AG04450 (cell line): ENCODE measurements at places on chromosomes 6 and 20.

DNA sequence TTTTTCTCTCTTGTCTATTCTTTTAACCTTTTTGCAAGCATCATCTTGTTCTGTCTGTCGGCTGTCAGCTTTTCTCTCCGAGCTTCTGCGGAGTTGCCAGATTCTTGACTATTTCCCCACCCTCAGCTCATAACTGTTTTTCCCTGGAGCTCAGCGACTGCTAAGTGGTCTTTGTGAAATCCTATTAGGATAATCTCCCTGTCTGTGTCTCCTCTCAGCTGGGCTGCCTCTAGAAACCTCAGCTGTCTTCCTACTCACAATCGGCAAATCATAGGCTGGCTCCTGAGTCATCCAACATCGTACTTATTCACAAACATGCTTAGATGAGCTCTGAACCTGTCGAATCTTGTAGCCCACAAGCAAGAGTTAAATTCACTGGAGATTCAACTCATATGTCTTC, 332.3 kb downstream of the PTPRT start:
- no peak for DNase-seq

DNA sequence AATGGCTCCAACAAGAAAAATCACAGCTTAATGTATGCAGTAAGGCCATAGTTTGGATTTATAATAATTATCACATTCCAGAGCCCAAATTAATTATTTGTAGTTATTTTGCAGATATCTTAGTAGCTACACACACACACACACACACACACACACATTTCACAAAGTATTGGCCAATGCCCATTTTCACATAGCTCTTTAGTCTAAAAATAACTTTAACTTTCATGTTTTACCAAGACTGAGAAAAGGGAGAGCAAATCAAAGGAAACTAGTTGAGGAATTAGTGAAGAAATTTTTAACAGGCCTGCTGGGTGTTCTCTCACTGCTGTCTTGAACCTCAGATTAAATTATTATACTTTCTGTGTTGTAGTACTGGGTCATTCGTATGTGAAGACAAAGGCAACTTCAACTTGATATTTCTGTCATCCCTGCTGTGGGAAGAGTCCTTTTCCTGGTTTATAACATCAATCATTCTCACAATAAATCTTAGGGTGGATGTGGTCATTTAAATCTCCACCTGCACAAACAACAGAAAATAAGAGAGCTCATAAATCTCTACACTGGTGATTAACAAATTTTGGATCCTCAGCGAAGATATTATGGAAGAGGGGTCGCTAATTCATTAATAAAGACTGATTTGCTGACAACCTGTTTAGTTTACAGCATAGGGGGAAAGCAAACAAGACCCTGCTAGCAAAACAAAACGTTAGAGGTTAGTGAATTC, 1.6 kb upstream of the TCF21 start:
- DNase-seq = no peak

- no peak for DNase-seq
Measured at GRCh38 chr6:83873869-83874268, 14.4 kb downstream of the CYB5R4 start.

GRCh38 chr20:37911261-37911660, 8.3 kb downstream of the VSTM2L start:
- no peak for DNase-seq

GRCh38 chr6:149061930-149062329, 255.6 kb upstream of the TAB2 start:
- DNase-seq = no peak

DNA sequence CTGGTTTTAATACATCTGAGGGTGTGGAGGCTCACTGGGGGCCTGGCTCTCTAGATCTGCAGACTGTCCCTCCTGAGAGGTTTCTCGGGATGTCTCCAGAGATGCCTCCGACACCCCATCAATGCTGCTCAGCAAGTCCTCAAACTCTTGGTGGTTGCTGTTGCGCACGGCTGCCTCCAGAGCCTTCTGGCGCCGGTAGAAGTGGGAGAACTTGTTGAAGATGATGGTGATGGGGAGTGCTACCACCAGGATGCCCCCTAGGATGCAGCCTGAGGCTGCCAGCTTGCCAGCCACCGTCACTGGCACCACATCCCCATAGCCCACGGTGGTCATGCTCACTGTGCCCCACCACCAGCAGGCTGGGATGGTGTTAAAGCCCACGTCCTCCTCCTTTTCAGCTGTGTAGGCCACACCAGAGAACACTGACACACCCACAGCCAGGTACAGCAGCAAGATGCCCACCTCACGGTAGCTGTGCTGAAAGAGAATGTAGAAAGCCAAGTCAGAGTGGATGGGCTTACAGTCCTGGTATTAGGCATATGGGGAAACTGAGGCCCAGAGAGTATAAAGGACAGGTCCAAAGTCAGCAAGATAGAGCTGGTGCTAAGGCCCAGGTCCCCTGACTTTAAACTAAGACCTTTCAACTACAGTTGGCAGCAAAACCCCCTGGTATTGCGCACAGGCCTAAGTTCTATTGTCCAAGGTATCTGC, 5.9 kb downstream of the KCNS1 start:
- DNase-seq = no peak

DNA sequence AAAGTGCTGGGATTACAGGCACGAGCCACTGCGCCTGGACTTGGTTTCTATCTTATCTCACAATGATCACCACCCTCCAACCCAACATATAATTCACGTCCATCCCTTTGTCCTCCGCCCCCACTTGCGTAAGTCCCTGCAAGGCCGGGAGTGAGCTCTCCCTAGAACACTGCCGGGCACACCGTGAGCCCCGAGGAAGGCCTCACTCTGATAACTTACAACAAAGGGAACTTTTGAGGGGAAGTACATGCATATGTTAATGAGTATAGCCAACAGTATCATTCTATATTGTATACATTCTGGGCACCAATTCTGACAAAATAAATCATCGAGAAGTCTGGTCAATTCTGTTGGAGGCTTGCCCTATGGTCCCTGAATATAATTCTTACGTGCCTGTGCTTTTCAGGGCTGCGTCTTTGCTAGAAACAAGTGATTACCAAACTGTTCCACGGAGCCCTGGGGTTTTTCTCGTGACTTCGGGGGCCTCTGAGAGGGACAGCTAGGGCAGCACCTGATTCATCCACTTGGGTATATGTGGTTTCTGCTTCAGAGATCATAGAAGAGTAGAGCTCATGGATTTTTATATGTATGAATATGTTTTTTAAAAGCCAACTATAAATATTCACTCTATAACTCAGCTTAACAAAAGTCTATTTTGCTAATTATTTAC, 469.8 kb upstream of the AGPAT4 start:
- no peak for DNase-seq

GRCh38 chr6:142947714-142948480, 2.9 kb upstream of the HIVEP2 start:
- no peak for DNase-seq

DNA sequence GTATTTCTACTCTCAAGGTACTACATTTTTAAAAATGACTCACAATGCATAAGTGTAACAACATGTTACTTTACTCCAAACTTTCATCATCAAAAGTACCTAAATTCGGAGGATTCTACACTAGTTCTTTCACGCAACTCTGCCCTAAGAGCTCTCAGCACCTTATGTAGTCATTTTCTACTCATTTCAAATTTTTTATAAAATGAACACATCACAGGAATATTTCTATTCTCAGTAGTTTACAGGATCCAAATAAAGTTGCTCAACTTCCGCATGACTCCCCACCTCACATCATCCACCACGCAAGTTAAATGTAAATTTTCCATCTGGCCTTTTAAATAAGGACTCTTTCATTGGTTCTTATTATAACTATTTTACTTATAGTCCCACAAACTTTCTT, 344.9 kb upstream of the MANEA start:
- peak; percentile 7 for DNase-seq

DNA sequence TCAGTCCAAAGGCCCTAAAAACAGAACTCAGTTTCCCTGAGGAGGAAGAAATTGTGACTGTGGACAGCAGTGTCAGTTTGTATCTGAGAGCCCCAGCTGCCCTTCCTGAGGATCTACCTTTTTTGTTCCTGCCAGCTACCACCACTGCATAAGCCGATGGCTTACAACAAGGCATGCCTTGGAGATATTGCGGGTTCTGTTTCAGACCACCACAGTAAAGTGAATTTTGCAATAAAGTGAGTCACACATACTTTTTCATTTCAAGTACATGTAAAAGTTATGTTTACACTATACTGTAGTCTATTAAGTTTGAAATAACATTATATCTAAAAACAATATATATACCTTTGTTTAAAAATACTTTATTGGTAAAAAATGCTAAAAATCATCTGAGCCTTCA, 9.6 kb upstream of the CST3 start:
- DNase-seq = no peak

DNA sequence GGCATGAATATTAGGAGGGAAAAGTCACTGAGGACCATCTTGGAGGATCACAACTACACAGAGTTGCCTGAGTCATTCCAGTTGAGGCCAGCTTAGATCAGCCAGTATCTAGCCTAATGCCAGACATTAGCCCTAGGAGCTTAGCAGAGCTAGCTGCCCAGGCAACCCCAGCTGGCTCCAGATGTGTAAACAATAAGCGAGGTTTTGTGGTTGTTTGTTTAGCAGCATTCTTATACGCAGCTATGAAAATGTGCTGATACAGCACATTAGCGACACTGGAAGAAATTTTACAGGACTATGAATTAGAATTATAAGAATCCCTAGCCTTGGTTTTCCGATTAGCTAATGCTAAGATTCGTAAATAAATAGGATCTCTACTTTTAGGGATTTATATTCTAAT, 59.3 kb downstream of the BTBD3 start:
- DNase-seq = no peak

GRCh38 chr6:143253586-143253985, 192.9 kb downstream of the AIG1 start:
- DNase-seq = no peak

DNA sequence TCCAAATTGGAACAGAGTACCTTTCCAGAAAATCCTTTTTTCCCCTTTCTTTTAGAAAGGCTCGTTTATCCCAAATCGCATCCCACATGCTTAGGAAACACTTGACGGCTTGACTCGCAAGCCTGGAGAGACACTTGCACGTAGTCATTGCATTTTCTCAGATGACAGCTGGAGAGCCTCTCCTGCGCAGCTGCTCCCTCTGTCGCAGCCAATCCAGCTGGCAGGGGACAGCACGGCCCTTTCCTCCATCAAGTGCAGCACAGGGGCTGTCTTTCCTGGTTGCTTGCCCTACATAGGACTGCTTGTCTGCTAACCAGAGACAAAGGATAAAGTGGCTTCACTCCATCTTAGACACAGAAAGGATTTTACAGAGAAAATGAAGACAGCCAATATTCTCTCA, 77.6 kb upstream of the RGS17 start:
- no peak for DNase-seq

GRCh38 chr6:89258912-89259311, 41.8 kb upstream of the GABRR1 start:
- DNase-seq = no peak

DNA sequence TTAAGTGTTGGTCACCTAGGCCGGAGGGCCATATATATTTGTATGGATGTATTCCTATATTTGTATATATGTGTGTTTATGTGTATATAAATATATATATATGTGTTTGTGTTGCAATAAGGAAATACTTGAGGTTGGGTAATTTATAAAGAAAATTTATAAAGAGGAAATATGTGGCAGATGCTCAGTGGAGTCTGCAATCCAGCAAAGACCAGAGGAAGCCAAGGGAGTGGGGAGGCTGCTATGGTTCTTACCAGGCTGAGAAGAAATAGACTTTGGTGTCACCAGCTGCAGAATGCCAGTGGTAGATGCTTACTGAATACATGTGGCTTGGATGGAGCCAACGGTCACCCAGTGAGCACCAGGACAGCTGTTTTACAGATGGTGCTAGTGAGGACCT, 97.4 kb upstream of the ELOVL5 start:
- DNase-seq = no peak

DNA sequence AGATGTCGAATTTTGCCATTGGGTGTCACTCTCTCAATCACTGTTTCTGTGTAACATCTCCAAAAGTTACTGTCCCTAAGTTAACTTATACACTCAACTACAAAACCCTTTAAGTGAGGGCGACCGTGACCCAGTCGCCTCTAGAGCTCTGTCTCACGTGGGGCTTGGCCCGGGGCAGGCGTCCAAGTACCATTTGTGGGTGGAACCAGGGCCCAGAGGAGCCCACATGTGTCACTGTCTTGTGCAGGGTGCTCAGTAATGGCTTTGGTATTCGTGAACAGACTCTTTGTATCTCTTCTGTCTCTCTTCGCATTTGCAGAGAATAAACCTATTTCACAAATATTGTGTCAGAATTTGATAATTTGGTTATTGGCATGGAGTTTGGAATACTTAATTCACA, 109.9 kb upstream of the THBS2 start:
- DNase-seq = no peak

GRCh38 chr6:170181338-170181690, 109.6 kb downstream of the DLL1 start:
- DNase-seq = no peak

DNA sequence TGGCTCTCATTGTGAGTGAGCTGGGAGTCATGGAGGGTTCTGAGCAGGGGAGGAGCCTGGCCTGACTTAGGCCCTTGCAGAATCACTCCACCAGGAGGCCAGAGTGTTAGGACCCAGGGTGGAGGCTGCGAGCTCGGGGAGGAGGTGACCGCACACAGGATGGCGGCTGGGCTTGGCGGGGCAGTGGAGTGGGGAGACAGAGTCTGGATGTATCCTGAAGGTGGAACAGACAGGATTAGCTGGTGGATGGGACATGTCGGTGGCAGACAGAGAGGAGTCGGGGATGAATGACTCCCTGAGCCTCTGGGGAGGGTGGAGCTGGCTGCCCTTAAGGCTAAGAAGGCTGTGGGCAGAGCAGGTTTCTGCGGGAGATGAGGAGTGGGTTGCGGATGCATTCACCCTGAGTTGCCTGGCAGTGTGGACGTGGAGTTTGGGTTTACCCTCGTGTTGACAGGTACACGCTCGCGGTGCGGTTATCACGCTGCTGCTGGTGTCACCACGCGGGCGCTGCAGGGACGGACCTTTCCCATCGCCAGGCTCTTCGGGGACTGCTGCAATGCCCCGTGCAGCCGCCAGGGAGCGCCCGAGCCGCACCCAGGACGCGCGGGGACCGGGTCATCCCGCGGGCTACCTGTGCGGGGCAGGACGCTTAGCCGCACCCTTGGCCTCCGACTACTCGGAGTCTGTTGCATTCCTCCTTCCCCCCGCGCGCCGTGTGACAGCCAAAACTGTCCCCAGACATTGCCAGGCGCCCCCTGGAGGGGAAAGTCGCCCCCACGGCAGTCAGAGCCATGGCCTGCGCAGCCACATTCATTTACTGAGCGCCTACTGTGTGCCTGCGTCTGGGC, 43.0 kb upstream of the PTGIS start:
- no peak for DNase-seq

DNA sequence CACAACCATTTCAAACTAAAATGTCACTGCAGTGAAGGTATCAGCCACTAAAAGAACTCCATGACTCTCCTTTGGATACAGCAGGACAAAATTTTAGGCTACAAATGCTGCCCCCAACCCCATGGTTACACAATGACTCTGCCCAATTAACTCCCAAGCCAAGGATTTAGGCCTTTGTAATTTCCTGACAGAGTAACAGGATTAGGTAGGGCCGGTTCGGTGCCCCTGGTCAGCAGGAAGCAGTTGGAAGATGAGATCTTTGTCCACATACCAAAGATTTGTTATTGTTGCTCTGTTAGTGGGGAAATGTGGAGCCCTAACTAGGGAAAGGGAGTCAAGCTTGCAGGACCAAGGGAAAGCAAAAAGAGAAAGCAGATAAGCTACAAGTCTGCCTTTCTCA, 26.7 kb upstream of the RIPK1 start:
- no peak for DNase-seq

- no peak for DNase-seq
Measured at GRCh38 chr20:33028875-33029274, 2.6 kb upstream of the BPIFB6 start.
